ENCODE measurements at places on chromosomes 1 and 21.

DNA sequence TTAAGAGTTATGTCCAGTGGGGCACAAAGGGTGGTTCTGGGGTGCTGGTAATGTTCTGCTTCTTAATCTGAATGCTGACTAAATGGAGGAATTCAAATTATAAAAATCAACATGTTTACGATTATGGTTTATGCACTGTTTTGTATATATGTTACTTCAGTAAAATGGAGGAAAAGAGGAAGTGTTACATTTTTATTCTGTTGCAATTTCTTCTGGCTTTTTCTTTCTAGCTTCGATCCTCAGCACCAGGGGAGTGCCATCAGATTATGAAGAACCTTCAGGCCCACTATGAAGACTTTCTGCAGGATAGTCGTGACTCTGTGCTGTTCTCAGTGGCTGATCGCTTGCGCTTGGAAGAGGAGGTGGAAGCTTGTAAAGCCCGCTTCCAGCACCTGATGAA, 105.5 kb downstream of the MACF1 start:
- peaks cover 11% of the 10 kb centered on the region for H3K4me1 ChIP-seq
- no peak overlapping the region for H3K4me3 ChIP-seq
- no peak overlapping the region for H3K27ac ChIP-seq
- no peaks in the 10 kb centered on the region for H3K27me3 ChIP-seq
- no peak for DNase-seq

- H3K4me3 ChIP-seq: no peak overlapping the region
- H3K4me1 ChIP-seq: peaks cover 24% of the 10 kb centered on the region
- H3K27me3 ChIP-seq: no peaks in the 10 kb centered on the region
Measured at GRCh38 chr1:188669728-188670382, 1807.8 kb downstream of the BRINP3 start.

- H3K4me1 ChIP-seq: no peaks in the 10 kb centered on the region
- H3K27ac ChIP-seq: no peak overlapping the region
- H3K36me3 ChIP-seq: peaks cover 9% of the 10 kb centered on the region
- H3K4me3 ChIP-seq: no peak overlapping the region
Measured at GRCh38 chr1:2148691-2149090, 45.9 kb downstream of the FAAP20 start.

- no peaks in the 10 kb centered on the region for H3K36me3 ChIP-seq
- H3K4me3 ChIP-seq: no peak overlapping the region
- no peak for DNase-seq
- no peaks in the 10 kb centered on the region for H3K27me3 ChIP-seq
Measured at GRCh38 chr1:204087181-204087892, 14.4 kb downstream of the SOX13 start.

GRCh38 chr1:186499571-186499970, 38.7 kb upstream of the PDC start:
- no peak for DNase-seq
- peaks cover 16% of the 10 kb centered on the region for H3K36me3 ChIP-seq
- H3K27ac ChIP-seq: peak overlapping the region; percentile 92
- no peaks in the 10 kb centered on the region for H3K27me3 ChIP-seq
- peaks cover 91% of the 10 kb centered on the region for H3K4me1 ChIP-seq

- H3K36me3 ChIP-seq: no peaks in the 10 kb centered on the region
- no peaks in the 10 kb centered on the region for H3K4me1 ChIP-seq
Measured at GRCh38 chr1:158248771-158249170, 5.5 kb upstream of the CD1A start.

- H3K4me3 ChIP-seq: no peak overlapping the region
- no peak overlapping the region for H3K27ac ChIP-seq
- H3K36me3 ChIP-seq: peaks cover 8% of the 10 kb centered on the region
- no peaks in the 10 kb centered on the region for H3K27me3 ChIP-seq
- H3K4me1 ChIP-seq: no peaks in the 10 kb centered on the region
- no peak for DNase-seq
Measured at GRCh38 chr1:50570066-50570468, 146.8 kb upstream of the DMRTA2 start.

DNA sequence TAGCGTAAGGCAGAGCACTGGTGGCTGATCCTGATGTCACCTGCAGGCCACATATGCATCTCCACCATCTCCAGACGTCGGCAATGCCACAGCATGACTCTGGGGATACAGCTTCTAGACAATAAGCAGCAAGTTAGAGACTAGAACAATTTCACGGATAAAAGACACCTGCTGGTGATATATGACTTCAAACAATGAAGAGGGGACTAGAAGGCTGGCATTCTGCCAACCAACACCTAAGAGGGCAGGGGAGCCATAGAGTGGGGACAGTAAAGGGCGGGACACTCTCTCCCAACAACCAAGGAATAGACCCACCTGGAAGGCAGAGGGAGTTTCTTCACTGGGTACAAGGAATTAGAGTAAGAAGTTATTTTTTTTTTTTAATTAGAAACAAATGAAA, 126.7 kb downstream of the SIM2 start:
- H3K36me3 ChIP-seq: no peaks in the 10 kb centered on the region
- no peak for DNase-seq
- H3K4me1 ChIP-seq: peaks cover 13% of the 10 kb centered on the region
- H3K4me3 ChIP-seq: no peak overlapping the region
- H3K27me3 ChIP-seq: no peaks in the 10 kb centered on the region

Data from Calu3 (cell line).